NCI-H69 (cell line): ENCODE measurements at places on chromosomes 4 and X.

DNA sequence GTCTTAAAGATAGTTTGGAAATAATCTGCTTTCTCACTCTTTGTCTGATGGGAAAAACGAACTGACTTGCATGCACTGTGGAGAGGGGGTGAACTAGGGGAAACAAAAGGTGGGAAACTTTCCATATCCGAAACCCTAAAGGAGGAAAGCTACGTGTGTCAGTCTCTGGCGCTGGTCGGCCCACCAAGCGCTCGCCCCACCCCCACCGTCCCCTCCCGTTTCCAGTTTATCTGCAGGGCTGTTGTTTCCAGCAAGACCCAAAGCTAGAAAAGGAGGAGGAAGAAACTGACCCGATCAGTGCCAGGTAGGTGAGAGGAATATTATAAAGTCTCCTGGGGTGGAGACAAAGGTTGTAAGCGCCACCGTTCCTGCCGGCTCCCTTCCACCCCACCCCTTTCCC lies 552 bp downstream of the TCEAL9 start:
- DNase-seq, result peak; percentile 0

DNA sequence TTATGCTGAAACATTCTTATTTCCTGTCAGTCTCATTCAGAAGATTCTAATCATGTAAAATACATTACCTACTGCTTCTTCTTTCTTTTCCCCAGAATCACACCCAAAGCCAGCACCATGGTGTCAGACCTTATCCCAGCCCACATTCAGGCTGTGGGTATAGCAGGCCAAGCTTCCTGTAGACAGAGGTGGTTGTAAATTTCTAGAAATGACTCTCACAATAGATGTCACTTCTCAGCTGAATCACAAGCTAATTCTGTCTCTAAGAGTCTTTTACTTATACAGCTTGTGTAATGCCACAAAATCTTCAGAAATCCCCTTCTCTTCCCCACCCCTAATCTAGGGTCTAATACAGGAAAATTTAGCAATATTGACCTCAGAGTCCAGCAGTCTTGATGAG lies 239.6 kb downstream of the PARM1 start:
- DNase-seq, result no peak

DNA sequence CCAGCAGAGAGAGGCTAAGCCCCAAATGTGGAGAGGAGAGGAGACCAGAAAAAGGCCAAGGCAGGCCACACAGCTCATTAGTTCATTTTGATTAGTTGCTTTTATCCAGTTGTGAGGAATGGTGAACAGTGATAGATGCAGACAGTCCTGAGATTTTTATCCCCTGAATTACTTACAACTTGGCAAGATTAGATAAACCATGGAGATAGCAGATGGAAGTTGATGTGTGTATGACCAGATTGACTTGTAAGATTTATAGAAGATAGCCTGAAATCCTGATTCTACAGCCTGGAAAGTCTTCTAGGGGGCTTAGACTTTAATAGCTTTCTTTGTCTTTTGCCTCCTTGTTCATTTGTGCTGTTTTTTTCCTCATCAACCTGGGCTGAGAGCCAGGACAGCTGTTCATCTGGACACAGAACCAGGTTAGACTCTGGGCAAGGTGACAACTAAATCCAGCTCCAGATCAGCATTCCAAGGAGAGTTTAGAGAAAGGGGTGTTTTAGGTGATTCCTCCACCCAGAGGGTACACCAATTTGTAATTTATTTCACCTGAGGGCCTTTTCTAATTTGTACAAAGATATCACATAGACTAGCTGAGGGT lies 215.5 kb downstream of the SPATA18 start:
- DNase-seq, result peak; percentile 79

GRCh38 chr4:83639849-83640493 lies 104.1 kb downstream of the GPAT3 start:
- DNase-seq, result peak; percentile 47

GRCh38 chr4:114136069-114136468 lies 156.6 kb upstream of the ARSJ start:
- peak; percentile 3 for DNase-seq

- DNase-seq, result no peak
These were observed 84.8 kb upstream of the ZFP42 start for GRCh38 chr4:187910741-187911140.

- DNase-seq, result no peak
These were observed 795.0 kb downstream of the CENPC start for GRCh38 chr4:66750273-66750672.

DNA sequence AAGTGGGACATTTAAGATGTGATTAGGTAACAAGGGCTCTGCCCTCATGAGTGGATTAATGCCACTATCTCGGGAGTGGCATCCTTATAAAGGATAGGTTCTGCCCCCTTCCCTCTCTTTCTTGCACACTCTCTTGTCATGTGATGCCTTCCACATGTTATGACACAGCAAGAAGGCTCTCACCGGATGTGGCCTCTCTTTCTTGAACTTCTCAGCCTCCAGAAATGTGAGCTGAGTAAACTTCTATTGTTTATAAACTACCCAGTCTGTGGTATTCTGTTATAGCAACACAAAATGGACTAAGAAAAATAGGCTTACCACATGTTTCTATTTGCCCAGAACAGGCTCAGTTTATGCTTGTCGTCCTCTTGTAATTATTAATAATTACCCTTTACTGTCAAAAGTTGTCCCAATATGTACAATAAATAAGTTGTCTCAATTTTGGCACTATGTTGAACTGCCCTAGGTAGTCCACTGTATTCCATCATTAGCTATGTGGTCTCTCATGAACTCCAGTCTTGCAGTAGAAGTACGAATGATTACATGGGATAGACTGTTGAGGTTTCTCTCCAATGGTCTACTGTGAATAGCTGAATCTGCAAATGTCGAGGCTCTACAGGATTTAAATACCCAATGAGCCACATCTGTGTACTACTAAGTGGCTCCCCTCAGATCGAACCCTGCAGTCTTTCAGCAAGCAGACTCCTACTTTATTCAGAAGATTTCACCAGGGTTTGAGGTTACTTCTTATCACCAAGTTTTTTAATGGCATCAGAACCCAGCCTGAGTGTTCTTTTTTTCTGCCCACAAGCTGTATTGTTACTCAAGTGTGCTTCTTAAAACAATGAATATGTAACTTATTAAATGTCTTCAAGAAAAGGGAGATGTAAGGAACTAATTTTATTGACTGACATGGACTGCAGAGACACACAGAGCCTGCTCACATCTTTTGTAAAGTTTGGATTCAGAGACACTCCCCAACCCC lies 102.0 kb upstream of the LEF1 start:
- peak; percentile 14 for DNase-seq

- no peak for DNase-seq
These were observed 47.2 kb downstream of the UGT2B11 start for GRCh38 chr4:69167300-69167699.

GRCh38 chr4:181962321-181962720 lies 280.9 kb upstream of the TENM3 start:
- DNase-seq, result no peak

- no peak for DNase-seq
These were observed 96.1 kb downstream of the RPA4 start for GRCh38 chrX:96979766-96980165.

DNA sequence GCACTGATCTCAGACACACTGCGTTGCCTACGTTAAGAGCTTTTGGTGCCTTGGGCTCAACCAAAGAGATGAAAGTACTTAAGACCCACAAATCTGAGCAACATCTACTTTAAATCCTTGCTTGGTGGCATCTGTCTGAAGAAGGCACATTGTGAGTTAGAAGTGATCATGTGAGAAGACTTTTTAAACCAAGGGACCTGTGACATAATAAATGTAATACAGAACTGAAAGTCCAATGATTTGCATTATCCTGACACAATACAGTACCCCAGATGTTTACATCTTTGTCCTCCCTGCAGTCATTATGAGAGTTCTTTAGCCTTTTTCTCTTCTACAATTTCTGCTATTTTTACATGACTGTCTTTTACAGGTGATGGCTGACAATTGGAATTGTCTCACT lies 96.7 kb upstream of the FTHL17 start:
- no peak for DNase-seq

DNA sequence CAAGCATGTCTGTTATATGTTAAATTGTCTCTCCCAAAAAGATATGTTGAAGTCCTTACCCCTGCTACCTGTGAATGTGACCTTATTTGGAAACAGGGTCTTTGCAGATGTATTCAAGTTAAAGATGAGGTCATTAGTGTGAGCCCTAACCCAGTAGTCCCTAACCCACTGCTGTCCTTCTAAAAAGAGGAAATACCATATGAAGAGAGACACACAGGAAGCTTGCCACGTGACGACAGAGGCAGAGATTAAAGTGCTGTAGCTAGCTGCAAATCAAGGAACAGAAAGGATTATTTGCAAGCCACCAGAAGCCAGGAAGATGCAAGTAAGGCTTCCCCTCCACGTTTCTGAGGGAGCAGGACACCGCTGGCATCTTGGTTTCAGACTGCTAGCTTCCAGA lies 150.1 kb downstream of the HNRNPD start:
- DNase-seq, result no peak

GRCh38 chr4:26568446-26568994 lies 15.4 kb upstream of the TBC1D19 start:
- no peak for DNase-seq

- peak; percentile 97 for DNase-seq
These were observed 58.7 kb downstream of the GPRIN3 start for GRCh38 chr4:89248879-89249281.

GRCh38 chr4:67853336-67853735 lies 30.5 kb downstream of the TMPRSS11D start:
- no peak for DNase-seq

DNA sequence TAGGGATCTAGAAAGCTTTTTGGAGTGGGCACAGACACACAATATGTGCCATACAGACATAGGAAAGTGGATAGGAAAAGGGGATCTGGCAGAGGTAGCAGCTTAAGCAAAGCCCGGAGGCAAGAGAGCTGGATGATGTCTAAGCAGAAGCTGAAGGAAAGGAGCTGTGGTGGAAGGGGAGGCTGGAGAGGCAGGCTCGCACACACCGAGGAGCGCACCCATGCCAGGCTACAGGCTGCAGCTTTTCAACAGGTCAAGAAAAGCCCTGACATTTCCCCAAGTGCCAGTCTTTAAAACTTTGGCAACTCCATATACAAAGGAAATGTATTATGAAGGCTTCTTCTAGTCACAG lies 67.4 kb downstream of the SOWAHB start:
- DNase-seq, result no peak

- no peak for DNase-seq
These were observed 72.2 kb upstream of the KLF3 start for GRCh38 chr4:38591617-38592337.

DNA sequence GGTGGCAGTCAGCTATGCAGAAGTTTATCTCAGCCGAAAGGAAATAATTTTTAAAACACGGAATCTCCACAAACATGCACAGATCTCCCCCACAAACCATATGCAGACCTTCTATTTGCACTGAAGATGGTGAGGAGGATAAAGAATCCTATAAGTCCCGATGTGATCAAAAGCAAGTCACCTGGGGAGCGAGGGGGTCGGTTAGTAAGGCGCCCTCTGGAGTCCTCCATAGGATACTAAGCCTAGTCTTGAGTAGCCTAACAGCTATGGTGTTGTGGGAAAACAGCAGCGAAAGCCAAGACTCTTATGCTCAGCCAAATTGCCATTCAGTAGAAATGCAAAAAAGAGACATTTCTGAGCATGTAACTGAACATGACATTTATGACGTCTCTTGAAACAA lies 210.9 kb downstream of the FRMPD4 start:
- DNase-seq, result no peak

DNA sequence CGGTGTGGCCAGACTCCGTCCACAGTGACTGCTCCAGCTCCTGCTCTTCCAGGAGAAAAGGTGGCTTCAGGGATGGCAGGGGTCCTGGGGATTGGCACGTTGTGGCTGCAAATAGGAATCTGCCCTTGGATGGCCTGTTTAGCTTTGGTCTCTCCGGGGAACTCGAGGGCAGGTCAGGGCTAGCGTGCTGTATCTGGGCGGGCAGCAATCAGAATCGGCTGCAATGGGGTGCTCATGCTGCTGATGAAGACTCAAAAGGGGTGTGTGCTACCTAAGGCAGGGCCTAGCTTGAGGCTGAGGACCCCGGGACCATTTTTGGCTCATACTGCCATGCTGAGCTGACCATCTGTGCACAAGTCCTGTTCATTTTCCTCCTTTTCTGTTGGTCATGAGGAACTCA lies 51.3 kb downstream of the RGS12 start:
- DNase-seq, result no peak

DNA sequence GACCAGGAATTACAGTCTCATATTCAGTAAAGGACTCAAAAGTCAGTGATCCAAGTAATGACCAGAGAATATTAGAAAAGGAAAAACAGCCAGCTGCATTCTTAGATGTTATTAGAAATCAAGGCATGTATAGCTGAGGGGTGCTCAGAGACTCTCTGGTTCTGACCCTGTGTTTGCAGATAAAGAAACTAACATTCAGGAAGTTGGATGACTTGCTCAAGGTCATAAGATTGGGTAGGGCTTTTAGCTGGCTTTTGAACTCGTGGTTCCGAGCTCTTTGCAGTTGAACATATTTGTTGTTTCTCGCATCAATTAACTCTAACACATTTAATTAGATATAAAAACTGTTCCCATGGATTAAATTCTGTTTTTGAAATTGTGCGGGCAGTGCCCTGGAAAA lies 62.5 kb upstream of the ENPP6 start:
- no peak for DNase-seq

DNA sequence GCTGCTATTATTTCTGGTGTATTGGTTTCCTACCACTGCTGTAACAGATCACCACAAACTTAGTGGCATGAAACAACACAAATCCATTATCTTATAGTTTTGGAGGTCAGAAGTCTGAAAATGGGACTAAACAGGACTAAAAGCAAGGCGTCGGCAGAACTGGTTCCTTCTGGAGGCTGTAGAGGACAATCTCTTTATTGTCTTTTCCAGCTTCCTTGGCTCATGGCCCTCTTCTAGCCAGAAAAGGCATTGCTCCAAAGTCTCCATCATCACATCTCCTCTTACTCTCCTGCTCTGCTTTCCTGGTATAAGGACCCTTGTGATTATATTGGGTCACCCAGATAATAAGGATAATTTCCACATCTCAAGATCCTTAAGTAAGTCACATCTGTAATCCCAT lies 121.9 kb downstream of the CLCN4 start:
- no peak for DNase-seq

DNA sequence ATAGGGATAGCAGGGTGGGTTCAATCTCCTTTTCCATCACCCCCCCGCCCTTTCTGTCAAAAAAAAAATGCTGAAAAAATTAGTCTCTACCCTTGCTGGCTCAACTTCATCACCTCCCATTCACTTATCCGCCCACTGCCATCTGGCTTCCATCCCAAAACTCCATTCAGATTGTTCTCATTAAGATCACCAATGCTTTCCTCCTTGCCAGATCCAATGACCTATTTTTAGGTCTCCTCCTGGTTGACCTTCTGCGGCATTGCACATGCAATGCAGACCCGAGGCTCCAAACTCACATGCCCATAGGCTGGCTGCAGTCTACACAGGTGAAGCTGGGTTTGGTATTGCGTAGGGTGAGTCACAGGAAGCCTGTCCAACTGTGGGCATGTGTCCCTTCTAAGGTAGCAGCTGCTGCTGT lies 21.1 kb upstream of the STIM2 start:
- peak; percentile 82 for DNase-seq

DNA sequence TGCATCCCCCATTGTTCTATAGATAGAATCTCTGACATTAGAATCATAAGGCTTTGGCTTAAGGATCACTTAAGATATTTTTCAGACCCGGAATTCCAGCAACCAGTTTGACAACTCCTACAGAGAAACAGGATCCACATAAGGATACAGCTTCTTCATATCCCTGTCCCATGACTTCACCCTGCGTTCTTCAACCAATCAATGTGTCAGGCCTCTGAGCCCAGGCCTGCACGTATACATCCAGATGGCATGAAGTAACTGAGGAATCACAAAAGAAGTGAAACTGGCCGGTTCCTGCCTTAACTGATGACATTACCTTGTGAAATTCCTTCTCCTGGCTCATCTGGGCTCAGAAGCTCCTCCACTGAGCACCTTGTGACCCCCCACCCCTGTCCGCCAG lies 85.1 kb downstream of the MFAP3L start:
- no peak for DNase-seq
